ENCODE measurements at places on chromosomes 13 and 19. TPM values are rescaled to one million over a fixed set of nuclear protein-coding genes. Genes with fewer than 3 reads are reported as not detected.

Gene GPR183
- not detected for total RNA-seq

Gene CRB3
- total RNA-seq, result 25.6 TPM

Gene PDX1
- total RNA-seq, result 0.07 TPM

Gene ATCAY
- total RNA-seq, result not detected

Gene ANGPTL4
- total RNA-seq, result 0.20 TPM

Gene ZNF562
- total RNA-seq, result 32.7 TPM

Gene CEACAM21
- total RNA-seq, result not detected

Gene CLDND2
- total RNA-seq, result 1.1 TPM

Gene MIER2
- total RNA-seq, result 7.9 TPM

DNA sequence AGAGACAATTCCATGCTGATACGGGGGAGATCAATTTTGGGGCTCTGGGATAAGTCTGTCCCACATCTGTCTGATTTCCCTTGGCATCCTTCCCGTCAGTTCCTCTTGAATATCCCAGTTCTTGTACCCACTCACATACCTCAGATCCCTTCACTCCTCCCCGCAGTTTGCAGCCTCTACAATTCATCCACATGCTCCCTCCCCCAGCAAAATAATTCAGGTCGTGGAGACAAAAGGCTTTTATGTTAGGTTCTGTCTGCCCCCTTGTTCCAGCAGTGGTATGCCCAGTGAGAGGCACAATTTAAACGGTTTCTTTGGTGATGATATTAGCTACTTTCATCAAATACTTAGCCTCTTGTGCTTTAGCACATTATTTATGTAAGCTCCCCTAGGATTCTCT is 9.6 kb downstream of the RPS16 start:
- no peak overlapping the region for H3K27ac ChIP-seq
- peaks cover 4% of the 10 kb centered on the region for H3K36me3 ChIP-seq
- no peak for DNase-seq
- H3K4me3 ChIP-seq, result no peak overlapping the region
- no peaks in the 10 kb centered on the region for H3K27me3 ChIP-seq

DNA sequence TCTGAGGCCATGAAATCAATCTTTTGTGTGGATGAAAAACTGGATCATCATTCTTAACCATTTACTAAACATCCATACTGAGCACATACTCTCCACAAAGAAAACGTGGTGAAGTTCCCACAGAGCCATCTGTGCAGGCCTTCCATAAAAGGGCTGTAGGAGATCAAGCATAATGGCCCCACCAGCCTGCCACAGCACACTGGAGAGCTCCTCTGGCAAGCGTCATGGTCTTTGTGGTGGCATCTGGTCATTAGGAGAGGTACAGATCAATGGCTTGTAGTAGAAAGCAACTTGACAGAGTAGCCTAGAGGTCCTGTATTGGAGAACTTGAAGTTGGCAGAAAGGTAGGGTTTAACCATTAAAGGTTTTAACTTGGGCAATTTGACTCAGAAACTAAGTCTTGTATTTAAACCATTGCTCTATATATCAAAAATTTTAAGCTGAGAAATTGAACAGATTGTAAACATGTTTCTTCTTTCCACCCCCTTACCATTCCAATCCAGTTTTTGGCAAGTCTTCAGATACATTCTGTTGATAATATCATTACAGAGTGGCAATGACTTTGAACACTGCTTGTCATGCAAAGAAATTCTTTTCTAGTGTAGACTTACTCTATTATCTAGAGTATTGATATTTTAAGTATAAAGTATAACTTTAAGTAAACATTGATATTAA is 128.3 kb downstream of the LMO7 start:
- H3K36me3 ChIP-seq, result 0 out of 2 replicates have a peak, but pooled peaks cover 1% of the 10 kb centered on the region
- H3K27me3 ChIP-seq, result no peaks in the 10 kb centered on the region
- H3K4me3 ChIP-seq, result peak overlapping the region; percentile 98
- H3K4me1 ChIP-seq, result peaks cover 63% of the 10 kb centered on the region
- H3K27ac ChIP-seq, result no peak overlapping the region
- no peak for DNase-seq

GRCh38 chr13:100596516-100596915 is 7.9 kb upstream of the GGACT start:
- no peaks in the 10 kb centered on the region for H3K36me3 ChIP-seq
- H3K4me3 ChIP-seq, result no peak overlapping the region
- no peak for DNase-seq
- no peaks in the 10 kb centered on the region for H3K27me3 ChIP-seq

DNA sequence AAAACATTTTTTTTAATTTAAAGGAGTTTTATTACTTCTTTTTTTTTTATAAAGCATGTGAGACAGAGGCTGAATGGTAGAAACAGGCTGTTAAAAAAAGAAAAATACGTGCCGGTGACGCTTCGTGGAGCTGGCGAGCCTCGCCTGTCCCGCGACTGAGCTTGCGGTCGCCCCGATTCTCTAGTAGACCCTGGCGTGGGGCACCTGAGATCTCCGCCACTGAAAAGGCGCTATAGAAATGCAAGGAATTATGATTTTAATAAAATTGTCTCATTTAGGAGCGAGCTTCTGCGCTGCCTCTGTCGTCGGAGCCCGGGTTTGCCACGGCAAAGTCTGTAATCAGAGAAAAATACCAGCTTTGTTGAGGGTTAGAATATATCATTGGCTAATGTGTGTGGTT is 18.4 kb downstream of the NFIX start:
- H3K4me3 ChIP-seq, result no peak overlapping the region
- H3K27ac ChIP-seq, result peak overlapping the region; percentile 39
- peaks cover 31% of the 10 kb centered on the region for H3K4me1 ChIP-seq
- peaks cover 4% of the 10 kb centered on the region for H3K36me3 ChIP-seq
- no peaks in the 10 kb centered on the region for H3K27me3 ChIP-seq

GRCh38 chr13:20363603-20364002 is 131.5 kb upstream of the GJB6 start:
- no peak for DNase-seq
- H3K36me3 ChIP-seq, result no peaks in the 10 kb centered on the region
- H3K27me3 ChIP-seq, result no peaks in the 10 kb centered on the region

DNA sequence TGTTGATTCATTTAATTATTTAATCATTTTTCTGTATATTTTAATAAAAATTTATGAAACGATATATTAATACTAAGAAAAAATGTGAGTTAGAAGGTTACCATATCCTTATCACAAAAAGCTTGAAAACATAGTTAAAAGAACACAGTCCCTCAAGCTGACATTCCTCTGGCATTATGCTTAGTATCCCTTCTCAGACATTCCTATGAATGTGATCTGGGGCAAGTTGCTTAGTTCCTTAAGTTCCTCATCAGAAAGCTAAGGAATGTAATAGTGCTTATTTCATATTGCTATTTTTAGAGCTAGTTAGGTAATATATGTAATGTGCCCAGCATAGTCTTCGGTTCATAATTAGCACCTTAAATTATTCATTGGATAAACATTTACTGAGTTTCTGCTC is 122.8 kb downstream of the MTUS2 start:
- H3K4me3 ChIP-seq, result no peak overlapping the region
- H3K36me3 ChIP-seq, result no peaks in the 10 kb centered on the region
- no peak overlapping the region for H3K27ac ChIP-seq
- no peak for DNase-seq
- H3K27me3 ChIP-seq, result no peaks in the 10 kb centered on the region

GRCh38 chr19:8722032-8722431 is 598 bp downstream of the OR2Z1 start:
- DNase-seq, result no peak
- no peak overlapping the region for H3K4me3 ChIP-seq
- no peaks in the 10 kb centered on the region for H3K36me3 ChIP-seq
- H3K27me3 ChIP-seq, result no peaks in the 10 kb centered on the region

- H3K4me1 ChIP-seq, result no peaks in the 10 kb centered on the region
- H3K27ac ChIP-seq, result no peak overlapping the region
- H3K4me3 ChIP-seq, result no peak overlapping the region
- H3K27me3 ChIP-seq, result peaks cover 5% of the 10 kb centered on the region
These were observed 107.9 kb upstream of the SLC7A1 start for GRCh38 chr13:29703421-29703820.

DNA sequence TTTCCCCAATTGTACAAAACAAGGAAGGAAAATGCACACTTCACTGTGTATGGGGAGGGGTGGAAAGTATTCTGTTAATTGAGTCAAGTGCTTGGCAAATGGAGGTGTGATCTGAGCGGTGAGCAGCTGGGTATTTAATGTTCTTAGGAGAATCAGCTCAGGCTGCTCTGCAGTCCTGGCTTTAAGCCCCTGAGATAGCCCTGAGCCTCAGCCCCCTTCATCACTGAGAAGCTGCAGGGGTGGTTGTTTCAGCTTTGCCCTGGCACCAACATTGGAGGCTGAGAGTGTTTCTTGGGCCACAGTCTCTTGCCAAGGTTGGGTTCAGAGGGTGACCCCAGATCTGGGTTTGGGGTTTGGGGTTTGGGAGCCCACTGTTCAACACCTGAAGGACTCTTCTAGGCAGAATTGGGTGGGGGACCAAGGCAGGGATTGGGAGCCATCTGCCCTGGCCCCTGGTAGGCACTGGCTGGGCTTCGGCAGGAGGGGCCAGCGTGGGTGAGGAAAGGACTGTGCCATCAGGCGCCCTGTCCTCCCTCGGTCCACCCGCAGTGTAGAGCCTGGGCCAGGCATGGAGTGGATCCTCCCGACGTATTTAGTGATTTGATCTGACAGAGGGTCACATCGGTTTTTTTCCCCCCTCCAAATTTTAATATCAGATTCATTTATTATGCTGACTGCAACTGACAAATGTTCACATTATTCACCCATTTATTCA is 66.7 kb upstream of the ZNF536 start:
- H3K36me3 ChIP-seq, result no peaks in the 10 kb centered on the region
- H3K4me3 ChIP-seq, result no peak overlapping the region
- H3K4me1 ChIP-seq, result no peaks in the 10 kb centered on the region
- H3K27ac ChIP-seq, result no peak overlapping the region
- DNase-seq, result no peak

- H3K36me3 ChIP-seq, result no peaks in the 10 kb centered on the region
- no peak overlapping the region for H3K27ac ChIP-seq
- DNase-seq, result no peak
- H3K4me3 ChIP-seq, result no peak overlapping the region
- H3K4me1 ChIP-seq, result peaks cover 11% of the 10 kb centered on the region
These were observed 927 bp downstream of the COL4A2 start for GRCh38 chr13:110307767-110308655.

GRCh38 chr19:16482745-16483144 is 11.0 kb upstream of the EPS15L1 start:
- no peak for DNase-seq
- no peak overlapping the region for H3K4me3 ChIP-seq
- no peak overlapping the region for H3K27ac ChIP-seq
- H3K36me3 ChIP-seq, result no peaks in the 10 kb centered on the region

DNA sequence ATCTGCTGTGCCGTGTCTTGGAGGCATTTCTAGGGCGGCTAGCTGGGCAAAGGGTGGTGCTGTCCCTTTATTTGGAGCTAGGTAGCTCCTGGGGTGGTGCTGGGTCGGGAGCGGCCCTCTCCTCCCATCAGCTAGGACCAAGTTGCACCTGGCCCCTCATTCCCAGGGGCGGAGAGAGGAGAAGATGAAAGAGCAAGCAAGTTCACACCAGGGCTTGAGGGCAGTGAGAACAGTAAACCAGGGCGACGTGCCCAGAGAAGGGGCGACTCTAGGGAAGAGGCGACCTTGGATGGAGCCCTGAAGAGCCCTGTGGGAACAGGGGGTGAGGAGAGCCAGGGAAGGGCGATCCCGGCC is 17.0 kb upstream of the KCNN1 start:
- no peak overlapping the region for H3K27ac ChIP-seq
- H3K27me3 ChIP-seq, result peaks cover 57% of the 10 kb centered on the region
- no peaks in the 10 kb centered on the region for H3K36me3 ChIP-seq
- 0 out of 2 replicates have a peak overlapping the region, but pooled peaks have one; percentile 21 for H3K4me3 ChIP-seq
- DNase-seq, result no peak
- peaks cover 61% of the 10 kb centered on the region for H3K4me1 ChIP-seq

DNA sequence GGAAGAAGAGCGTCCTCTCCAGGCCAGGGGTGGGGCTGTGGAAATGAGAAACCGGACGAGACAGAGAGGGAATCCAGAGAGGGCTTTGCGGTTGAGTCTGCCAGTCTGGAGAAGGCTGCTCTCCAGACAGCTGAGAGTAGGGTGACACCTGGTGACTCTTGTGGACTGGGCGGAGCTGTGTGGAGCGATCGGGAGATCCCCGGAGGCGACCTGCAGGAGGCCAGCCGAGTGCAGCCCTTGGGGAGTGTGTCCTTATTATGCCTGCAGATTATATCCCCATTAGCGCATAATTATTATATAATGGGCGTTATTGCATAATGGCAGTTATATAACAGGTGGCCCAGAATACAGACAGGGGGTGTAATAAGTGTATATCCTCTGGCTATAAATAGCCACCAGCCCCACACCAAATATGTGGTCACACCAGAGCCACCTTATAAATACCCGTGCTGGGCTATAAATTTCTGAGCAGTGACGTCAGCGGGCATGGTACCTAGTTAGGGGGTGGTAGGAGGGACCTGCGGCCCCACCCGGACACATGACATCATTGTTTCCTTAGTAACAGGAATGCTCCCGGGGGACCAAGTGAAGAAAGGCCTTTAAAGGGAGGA is 41.2 kb downstream of the NFIX start:
- H3K27ac ChIP-seq, result no peak overlapping the region
- H3K4me1 ChIP-seq, result peaks cover 65% of the 10 kb centered on the region
- DNase-seq, result no peak
- no peaks in the 10 kb centered on the region for H3K27me3 ChIP-seq

DNA sequence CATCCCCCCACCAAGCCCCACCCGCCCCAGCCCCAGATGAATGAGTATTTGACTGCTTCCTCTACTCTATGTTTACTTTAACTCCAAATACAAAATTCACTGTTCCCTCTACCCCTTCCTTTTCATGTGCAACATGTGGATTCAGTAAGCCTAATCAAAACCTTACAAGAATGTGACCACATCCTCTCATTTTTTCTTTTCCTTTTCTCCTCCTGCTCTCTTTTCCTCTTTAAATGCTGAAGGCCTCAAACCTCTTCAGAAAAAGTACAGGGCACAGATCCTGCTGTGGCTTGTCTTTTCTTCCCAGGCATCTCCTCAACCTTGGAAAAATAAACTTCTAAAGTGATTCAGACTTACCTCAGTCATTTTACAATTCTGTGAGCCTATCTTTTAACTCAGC is 119.0 kb downstream of the MYCBP2 start:
- peaks cover 4% of the 10 kb centered on the region for H3K36me3 ChIP-seq
- H3K4me3 ChIP-seq, result no peak overlapping the region
- no peak for DNase-seq
- no peak overlapping the region for H3K27ac ChIP-seq

GRCh38 chr13:92187378-92187989 is 789.1 kb downstream of the GPC5 start:
- no peak overlapping the region for H3K27ac ChIP-seq
- H3K36me3 ChIP-seq, result no peaks in the 10 kb centered on the region
- H3K4me3 ChIP-seq, result no peak overlapping the region
- DNase-seq, result peak; percentile 24

DNA sequence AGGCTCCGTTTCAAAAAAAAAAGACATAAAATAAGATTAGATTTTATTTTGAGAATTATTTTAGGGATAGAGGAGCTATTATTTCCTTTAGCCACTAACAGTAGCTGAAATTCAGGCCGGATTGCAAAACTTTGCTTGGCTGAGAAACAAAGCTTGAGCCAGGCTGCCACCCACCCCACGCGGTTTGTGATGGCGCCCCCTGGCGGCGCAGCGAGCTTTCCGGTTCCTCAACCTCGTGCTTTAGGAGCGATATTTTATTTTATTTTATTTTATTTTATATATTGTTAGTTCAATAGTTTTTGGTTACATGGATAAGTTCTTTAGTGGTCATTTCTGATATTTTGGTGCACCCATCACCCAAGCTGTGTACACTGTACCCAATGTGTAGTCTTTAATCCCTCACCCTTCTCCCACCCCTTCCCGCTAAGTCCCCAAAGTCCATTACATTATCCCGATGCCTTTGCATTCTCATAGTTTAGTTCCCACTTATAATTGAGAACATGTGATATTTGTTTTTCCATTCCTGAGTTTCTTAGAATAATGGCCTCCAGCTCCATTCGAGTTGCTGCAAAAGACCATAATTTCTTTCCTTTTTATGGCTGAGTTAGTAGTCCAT is 19.8 kb upstream of the CEACAM4 start:
- no peak overlapping the region for H3K27ac ChIP-seq
- no peak overlapping the region for H3K4me3 ChIP-seq
- DNase-seq, result no peak
- no peaks in the 10 kb centered on the region for H3K36me3 ChIP-seq
